Activated T-cell treated with anti-CD3 and anti-CD28 coated beads for 4 hours (primary cell): ENCODE measurements at places on chromosomes 5 and 9.

DNA sequence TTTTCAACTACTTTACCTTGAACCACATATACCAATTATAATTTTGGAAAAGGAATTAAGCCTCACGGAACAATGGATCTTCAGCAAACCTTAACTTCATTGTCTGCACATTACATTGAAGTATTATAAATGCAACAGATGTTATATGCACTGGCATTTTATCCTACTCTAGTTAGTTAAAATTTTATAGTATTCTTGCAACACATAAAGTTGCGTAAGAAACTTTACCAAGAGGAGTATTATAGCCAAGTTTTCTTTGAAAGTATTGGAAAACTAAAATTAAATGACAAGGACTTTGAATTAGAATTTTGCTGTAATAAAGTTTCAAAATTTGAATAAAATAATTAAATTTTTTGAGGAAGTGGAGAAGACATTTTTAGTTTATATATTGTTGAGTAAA lies 63.4 kb upstream of the SREK1 start:
- DNase-seq = no peak

DNA sequence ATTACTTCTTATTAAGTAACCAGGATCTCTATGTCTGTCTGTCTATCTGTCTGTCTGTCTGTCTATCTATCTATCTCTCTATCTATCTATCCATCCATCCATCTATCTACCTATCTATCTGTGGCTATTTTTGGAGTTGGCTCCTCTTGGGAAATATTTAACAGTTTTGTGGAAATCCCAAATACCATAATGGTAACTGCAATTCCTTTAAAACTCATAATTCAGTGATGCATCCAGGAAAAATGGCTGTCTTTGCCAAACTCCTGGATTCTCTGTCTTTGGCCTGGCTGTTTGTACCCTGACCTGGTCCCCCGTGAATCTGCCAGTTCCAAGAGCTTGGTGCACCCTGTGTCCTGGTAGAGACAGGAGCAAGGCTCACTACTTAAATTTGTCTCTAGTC lies 197.0 kb downstream of the PCSK1 start:
- no peak for DNase-seq

GRCh38 chr5:168467755-168468330 lies 18.4 kb upstream of the RARS1 start:
- no peak for DNase-seq

GRCh38 chr5:59487068-59487686 lies 406.3 kb downstream of the PDE4D start:
- DNase-seq = no peak

GRCh38 chr5:150122158-150122510 lies 33.5 kb downstream of the PDGFRB start:
- no peak for DNase-seq

DNA sequence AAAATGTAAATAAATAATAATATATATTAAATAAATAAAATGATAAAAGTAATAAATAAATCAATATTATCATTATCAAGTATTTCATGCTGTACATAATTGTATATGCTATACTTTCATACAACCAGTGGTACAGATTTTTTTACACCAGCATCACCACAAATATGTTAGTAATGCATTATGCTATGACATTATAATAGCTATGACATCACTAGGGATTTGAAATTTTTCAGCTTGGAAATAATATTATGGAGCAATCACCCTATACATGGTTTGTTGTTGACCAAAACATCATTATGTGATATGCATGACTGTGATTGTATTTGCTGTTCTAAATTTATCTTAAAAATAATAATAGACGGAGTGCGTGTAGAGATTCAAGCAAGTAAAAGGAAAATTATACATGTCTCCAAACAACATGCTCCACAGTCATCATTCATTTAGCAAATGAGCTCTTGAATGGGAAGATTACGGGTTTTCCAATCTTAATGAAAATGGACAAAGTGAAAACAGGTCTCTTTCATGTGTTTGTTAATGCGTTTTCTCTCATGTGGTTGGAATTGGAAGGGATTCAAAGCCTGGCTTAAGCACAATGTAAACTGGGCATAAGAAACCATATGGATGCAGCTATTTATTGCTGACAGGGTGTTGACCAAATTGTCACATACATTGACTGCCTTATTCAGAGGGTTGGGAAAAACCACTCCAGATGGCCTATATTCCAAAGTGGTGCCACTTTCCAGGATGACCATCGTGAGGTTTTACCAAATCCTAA lies 643.0 kb upstream of the RGMB start:
- DNase-seq = no peak

DNA sequence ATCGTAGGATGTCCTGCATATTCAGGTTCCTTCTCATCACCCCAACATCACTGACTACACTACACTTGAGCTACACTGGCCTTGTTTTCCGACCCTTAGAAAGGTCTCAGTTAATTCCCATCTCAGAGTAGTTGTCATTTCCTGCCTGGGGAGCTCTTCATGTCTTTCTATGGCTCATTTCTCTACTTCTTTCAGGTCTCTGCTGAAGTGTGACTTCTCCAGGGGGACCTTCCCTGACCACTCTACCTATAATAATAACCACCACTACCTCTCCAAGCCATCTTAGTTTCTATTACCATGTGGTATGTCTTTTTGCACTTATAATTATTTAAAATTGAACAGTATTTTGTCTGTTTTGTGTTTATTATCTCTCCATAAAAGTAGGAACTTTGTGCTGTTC lies 113.2 kb downstream of the STARD4 start:
- DNase-seq = no peak

DNA sequence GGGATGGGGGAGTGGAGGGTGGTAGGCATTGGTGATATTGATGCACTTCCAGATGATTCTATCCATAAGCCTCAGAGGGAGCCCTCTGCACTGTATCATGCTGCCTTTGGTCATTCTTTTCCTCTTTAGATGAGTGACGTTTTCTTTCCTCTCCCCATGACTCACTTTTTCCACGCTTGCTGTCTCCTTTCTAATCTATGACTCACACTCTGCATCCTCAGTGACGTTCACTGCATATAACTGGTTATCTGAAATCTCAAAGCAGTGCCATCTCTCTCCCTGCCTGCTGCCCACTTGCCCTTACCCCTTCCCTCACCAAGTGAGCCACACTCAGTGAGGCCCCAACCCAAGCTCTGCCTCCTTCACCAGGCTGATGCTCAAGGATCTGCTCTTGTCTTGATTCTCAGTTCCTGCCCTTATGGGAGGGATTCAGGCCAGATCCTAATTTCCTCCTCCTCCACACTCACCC lies 31.6 kb downstream of the PTGS1 start:
- DNase-seq = peak; percentile 25

DNA sequence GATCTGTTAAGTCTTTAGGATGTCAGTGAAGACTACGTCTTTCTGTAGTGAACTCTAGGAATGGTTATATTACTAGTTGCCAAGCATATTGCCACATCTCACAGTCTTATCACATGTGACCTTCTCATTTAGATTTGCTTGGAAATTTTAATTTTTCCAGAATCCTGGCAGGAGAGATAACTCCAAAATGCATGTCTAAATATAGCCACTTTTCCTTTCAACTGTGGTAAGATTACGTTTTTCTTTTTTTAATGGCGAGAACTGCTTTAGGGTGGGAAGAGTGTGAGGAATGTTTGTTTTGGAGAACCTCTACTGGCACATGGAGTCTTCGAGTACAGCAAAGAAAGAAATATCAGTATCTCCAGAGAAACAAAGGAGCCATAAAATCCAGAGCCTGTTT lies 91.7 kb upstream of the ADAMTSL1 start:
- DNase-seq = no peak

DNA sequence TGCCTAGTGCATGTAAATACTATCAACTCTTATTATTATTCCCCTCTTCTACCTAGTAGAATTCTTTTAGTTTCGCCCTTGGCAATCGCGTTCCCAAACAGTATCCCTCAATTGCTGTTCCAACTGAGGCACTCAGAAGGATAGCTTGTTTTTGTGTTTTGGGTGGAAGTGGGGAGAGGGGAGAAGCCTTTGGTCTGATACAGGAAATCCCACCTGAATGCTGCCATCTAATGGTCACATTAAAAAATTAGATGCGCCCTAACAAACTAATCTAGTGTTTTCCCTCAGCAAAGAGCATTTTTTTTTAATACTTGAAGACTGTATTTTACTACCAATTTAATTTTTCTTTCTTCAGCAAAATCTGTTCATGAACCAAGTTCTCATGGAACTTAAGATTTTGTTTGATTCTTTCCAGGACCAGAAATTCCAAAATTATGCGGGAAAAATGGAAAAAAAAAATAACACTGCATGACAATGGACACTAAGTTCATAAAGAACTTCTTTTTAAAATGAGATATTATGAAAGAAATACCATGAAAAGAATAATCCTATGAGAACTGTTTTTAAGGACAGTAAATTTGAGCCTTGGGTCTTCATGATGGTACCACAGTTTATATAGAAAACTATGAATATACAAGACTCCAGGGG lies 22.2 kb upstream of the GLDC start:
- DNase-seq = no peak

GRCh38 chr5:2136728-2137333 lies 254.1 kb upstream of the IRX4 start:
- peak; percentile 41 for DNase-seq

- DNase-seq = no peak
These were observed 14.8 kb upstream of the MARCHF6 start for GRCh38 chr5:10338686-10339057.

GRCh38 chr5:180100621-180101450 lies 29.3 kb upstream of the RNF130 start:
- no peak for DNase-seq

DNA sequence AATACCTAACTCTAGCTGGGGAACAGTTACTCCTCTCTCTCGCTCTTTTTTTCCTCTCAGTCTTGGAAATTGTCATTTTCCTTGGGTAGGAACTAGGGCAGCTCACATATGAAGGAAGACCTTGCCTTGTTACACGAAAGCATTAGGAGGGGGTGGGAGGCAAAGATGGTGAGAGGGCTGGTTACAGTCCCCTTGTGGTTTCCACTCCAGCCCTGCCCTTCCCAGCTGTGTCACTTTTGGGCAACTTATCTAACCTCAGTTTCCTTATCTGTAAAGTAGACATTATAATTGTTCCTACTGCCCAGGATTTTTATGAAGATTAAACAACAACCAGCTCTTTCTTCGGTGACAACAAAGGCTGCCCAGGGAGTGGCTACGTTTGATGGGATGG lies 196.2 kb upstream of the CLINT1 start:
- no peak for DNase-seq

DNA sequence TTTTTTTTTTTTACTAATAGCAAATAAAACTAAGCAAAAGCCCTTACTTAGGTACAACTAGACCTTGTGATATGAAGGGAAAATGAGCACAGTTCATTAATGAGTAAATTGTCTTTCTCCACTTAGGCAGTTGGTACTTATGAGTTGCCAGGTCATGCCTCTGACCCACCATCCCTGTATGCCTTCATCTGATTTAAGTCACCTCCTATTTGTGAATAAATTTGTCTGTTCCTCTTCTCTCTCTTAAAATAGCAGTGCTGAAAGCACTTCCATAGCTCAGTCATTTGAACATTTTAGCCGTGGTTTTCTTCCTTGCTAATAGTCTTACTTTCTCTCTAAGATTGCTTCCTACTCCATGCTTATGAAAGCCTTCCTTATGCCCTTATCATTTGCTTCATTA lies 61.4 kb downstream of the SLC44A1 start:
- no peak for DNase-seq

DNA sequence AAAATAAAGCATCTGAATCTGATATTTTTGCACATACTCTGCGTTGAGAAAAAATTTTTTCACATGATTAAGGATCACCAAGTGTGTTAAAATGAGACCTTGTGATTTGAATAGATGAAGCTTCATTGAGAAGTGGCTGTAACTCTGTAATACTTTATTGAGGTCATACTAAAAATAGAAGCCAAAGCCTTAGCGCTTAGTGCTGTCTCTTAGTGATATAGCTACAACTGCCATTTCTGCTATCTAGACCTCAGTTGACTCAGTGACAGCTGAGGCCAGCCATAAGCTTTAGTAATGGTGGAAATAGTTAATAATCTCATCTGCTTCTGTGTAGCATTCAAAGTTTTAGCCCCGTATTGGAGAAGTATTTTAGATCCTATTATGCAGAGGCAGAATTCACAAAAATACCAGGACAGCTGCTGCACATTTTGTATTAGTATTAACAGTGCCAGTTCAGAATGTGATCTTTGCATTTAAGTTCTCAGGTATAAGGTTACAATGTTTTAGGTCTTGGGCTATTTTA lies 107.4 kb upstream of the SGCD start:
- no peak for DNase-seq

- DNase-seq = no peak
These were observed 24.4 kb downstream of the WDR36 start for GRCh38 chr5:111116550-111116949.

GRCh38 chr5:10684303-10685086 lies 76.5 kb downstream of the DAP start:
- DNase-seq = no peak

DNA sequence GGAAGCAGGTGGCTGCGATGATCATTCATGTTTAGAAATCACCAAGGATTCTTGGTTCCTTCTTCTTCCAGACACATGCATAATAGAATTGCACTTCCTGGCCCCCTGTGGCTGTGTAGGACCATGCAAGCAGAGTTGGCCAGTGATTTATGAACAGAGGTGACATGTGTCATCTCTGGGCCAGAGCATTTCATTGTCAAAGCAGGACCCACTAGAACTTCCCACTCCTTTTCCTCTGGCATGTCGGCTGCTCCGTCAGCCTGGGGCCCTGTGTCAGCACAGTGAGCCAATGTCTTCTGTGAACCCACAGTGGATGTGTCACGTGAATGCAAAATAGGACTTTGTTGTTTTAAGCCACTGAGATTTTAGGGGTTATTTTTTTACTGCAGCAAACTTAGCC lies 59.2 kb downstream of the HSD17B3 start:
- no peak for DNase-seq

DNA sequence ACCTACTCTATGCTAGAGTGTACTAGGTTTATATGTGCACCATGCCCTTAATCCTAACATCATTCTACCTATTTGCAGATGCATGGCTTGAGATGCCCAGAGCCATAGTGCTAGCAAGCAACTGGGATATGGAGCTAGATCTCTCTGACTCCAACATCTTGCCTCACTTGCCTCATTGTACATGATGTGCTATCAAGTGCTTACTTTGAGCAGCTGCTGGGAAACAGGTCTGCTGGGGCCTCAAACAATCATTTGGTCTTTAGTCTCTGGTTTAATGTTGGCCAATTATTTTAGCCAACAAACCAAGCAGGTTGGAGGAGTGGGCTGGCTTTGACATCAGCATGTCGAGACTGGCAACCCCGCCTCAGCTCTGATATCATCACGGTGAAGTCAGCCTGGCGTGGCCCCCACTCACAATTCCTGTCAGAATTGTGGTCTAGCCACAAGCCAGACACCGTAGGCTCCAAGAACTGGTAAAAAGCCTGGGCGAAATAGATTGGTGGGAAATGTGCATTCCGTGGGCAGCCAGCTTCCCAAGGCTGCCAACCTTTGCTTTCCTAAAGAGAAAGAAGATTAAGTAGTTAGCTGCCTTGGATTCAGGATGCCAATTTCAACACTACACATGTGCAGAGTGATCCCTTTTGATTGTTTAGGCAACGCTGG lies 21.1 kb upstream of the GAS1 start:
- no peak for DNase-seq

- DNase-seq = no peak
These were observed 50.6 kb downstream of the MELK start for GRCh38 chr9:36623280-36623679.

GRCh38 chr9:92612292-92612691 lies 57.6 kb downstream of the IPPK start:
- DNase-seq = no peak

- no peak for DNase-seq
These were observed 260.7 kb upstream of the KCNN2 start for GRCh38 chr5:114101153-114101552.
